Transverse colon (tissue), 4 donors: ENCODE measurements at places on chromosomes 4 and X.

DNA sequence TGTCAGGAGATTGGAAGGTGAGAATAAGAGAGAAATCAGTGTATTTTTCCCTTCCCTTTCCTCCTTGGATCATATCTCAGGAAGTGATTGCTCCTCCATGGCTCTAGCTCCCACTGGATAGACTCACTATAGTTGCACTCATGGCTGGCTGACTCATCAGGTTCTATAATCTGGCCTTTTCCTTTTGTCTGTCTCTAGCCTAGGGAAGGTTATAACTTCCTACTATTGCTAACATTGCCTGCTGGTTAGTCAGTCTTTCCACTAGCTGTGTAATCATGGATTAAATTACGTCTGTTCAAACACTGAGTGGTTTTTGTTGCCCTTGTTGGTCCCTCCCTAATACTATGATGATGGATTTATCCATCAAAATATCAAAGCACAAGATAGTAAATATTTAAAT, 195.5 kb upstream of the VEGFC start:
- H3K27me3 ChIP-seq, result no peaks in the 10 kb centered on the region
- no peak overlapping the region for H3K4me3 ChIP-seq
- no peaks in the 10 kb centered on the region for H3K4me1 ChIP-seq
- H3K27ac ChIP-seq, result no peak overlapping the region

- no peak overlapping the region for H3K4me3 ChIP-seq
- H3K27me3 ChIP-seq, result no peaks in the 10 kb centered on the region
- H3K27ac ChIP-seq, result no peak overlapping the region
- DNase-seq, result no peak
- H3K4me1 ChIP-seq, result no peaks in the 10 kb centered on the region
- H3K36me3 ChIP-seq, result no peaks in the 10 kb centered on the region
Measured at GRCh38 chr4:76003035-76003434, 4.3 kb downstream of the CXCL9 start.

GRCh38 chrX:79133904-79134303, 10.6 kb upstream of the GPR174 start:
- no peaks in the 10 kb centered on the region for H3K4me1 ChIP-seq
- no peaks in the 10 kb centered on the region for H3K27me3 ChIP-seq
- no peak overlapping the region for H3K27ac ChIP-seq

DNA sequence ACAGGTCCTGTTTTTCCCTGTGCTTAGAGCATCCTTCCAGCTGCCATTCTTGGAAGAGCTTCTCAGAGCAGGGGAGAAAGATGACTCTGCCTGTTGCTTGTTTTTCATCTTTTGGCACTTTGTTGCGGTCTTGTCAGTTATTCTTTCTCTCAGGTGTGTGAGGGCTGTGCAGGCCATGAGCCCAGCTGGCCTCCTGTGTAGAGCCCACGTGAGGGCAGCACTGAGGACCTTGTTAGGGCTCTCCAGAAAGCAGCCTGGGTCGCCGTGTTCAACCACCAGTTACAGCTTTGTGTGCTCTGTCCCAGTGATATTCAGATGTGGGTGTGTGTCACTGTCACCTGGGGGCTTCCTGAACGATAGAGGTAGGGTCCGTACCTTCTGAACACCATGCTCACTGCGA, 52.8 kb downstream of the NOP14 start:
- no peak overlapping the region for H3K4me3 ChIP-seq
- H3K36me3 ChIP-seq, result no peaks in the 10 kb centered on the region
- no peak overlapping the region for H3K27ac ChIP-seq

DNA sequence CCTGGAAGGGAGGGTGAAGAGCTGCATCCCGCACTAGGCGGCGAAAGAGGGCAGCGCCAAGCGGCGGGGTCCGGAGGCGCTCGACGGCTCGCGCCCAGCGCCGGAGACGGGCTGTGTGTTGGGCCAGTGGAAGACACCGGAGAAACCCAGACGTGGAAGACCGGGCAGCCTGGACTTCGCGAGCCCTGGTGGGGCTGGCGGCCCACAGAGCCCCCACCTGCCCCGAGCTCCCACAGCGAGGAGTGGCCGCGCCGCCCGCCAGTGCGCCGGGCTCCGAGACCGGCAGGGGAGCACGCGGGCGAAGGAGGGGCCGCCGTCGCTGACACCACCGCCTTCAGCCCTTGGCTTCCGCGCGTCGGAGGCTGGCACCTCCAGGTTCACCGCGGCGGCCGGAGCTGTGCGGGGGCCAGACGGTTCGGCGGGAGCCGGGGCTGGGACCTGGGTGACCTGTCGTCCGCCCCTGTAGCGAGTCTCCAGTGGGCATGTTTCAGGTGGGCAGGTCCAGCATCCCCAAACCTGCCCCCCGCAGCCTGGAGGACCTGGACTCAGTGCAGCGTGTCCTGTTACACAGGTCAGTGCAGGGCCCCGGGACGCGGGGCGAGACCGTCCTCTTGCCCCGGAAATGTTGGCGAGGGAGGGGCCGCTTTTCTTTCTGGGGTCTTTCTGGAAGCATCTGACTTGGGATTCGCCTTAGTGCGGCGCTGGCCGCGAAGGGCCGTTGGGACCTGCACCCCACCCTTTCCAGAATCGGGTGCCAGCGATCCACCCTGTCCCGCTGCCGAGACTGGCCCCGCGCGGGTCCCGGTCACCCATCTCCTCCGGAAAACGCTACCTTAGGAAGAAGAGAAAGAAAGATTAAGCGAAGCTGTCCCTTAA, 9.6 kb upstream of the INTU start:
- H3K4me1 ChIP-seq, result peaks cover 15% of the 10 kb centered on the region
- H3K27me3 ChIP-seq, result peaks cover 66% of the 10 kb centered on the region
- H3K36me3 ChIP-seq, result no peaks in the 10 kb centered on the region
- H3K4me3 ChIP-seq, result peak overlapping the region; percentile 55

DNA sequence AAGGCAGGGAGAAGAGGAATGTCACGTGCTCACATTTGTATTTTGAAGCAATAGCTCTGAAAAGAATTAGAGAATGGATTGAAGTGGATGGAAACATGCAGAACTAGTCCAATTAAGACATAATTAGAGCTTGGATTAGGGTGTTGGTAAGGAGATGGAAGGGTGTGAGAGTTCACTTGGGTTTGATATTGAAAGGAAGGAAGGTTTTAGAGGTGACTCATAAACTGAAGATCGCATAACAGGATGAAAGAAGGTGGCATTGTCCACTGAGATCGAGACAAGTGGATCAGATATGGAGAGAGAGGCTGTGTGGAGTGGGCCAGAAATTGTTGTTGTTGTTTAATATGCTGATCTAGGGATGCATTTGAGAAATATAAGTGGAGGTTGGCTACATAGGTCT, 244.0 kb upstream of the SMIM31 start:
- H3K27ac ChIP-seq, result no peak overlapping the region
- H3K4me1 ChIP-seq, result no peaks in the 10 kb centered on the region
- no peaks in the 10 kb centered on the region for H3K27me3 ChIP-seq
- H3K4me3 ChIP-seq, result no peak overlapping the region
- no peak for DNase-seq

DNA sequence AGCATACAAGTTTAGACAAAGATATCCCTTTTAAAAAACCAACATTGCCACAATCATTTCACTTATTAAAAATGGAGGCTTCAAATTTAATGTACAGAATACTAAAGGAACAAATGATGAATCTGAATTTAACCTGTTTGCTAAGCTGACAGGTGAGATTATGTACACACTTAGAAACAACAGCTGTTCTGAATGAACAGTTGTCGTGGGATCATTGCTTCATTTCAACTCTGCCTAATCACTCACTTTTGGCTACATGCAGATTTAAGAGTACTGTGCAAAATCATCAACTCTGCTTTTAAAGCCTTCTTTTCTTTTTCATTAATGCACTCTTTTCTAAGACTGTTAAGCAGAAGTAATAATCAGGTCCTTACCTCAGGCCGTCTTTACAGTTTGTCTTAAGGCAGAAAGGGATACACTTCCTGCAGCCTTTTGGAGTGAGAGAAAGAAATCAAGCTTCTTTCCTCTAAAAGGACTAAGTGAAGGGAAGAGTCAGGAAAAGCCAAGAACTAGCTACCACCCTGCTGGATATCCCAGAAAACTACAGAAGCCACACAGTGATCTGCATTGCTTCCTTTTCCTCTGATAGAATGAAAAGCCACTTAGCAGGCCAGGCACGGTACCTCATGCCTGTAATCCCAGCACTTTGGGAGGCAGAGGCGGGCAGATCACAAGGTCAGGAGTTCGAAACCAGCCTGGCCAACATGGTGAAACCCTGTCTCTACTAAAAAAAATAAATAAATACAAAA, 54.7 kb upstream of the NPNT start:
- H3K36me3 ChIP-seq, result no peaks in the 10 kb centered on the region
- H3K27ac ChIP-seq, result no peak overlapping the region
- no peak overlapping the region for H3K4me3 ChIP-seq
- no peaks in the 10 kb centered on the region for H3K4me1 ChIP-seq
- no peaks in the 10 kb centered on the region for H3K27me3 ChIP-seq

DNA sequence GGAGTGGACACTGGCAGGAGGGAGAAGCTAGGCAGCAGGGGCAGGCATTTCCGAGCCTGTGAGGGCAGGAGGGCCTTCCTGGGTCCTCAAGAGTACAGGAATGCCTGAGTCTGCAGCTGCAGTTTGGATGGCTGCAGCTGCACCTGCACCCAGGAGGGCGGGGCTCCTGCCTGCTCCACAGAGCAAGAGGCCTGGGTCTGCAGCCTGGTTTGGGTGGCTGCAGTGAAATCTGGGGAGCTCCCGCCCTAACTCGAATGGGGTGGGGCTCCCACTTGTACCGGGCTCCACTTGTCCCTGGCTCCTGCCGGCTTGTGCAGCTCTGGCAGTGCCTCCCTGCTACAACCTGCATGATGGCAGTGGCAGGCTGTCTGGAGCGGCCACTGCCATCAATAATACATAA, 436.0 kb downstream of the ARHGAP24 start:
- no peaks in the 10 kb centered on the region for H3K36me3 ChIP-seq
- no peak for DNase-seq
- H3K4me3 ChIP-seq, result no peak overlapping the region
- H3K27me3 ChIP-seq, result no peaks in the 10 kb centered on the region
